Right ventricle myocardium superior (tissue), 1 donor: ENCODE measurements at places on chromosomes 1 and 21. TPM values are rescaled to one million over a fixed set of nuclear protein-coding genes. Genes with fewer than 3 reads are reported as not detected.

DNA sequence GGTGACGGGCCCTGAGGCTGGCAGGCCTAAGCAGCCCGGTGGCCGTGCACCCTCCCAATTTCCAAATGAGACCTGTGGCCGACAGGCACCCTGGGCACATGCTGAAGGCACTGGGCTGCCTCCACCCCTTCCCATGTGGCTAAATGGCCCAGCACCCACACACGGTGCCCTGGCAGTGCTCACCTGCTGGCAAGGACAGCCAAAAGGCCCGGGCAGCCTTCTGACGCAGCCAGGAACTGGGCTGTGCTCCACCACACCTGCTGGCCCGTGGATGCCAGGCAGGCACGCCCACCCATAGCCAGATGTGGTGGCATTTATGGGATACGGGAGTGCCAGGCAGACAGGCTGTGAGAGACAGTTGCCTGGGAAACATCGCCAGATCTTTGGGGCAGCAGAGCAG lies 4.0 kb upstream of the FAAP20 start:
- DNase-seq: no peak

FCRLB gene
- 0.19 TPM for total RNA-seq

- DNase-seq: no peak
Measured at GRCh38 chr21:17519208-17519738, 6.4 kb downstream of the CXADR start.

MAN1C1 gene
- total RNA-seq: 17.5 TPM

PLEKHA6 gene
- total RNA-seq: 20.0 TPM

DNA sequence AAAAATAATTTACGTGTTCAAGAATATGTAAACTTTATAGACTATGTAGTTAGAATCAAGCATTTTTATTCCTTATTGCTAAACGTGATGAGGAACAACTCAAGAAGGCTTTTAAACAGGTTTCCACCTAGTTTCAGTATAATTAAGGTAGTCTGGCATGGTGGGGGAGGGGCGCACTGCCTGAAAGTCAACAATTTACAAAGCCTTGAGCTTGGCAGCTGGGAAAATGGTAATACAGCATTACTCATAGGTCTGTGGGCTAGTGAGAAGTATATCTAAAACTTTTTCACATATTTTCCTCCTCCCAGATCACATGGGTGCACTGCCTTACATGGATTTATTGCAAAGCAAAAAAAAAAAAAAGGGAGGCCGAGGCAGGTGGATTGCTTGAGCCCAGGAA lies 75.2 kb downstream of the EVI5 start:
- DNase-seq: no peak

DNA sequence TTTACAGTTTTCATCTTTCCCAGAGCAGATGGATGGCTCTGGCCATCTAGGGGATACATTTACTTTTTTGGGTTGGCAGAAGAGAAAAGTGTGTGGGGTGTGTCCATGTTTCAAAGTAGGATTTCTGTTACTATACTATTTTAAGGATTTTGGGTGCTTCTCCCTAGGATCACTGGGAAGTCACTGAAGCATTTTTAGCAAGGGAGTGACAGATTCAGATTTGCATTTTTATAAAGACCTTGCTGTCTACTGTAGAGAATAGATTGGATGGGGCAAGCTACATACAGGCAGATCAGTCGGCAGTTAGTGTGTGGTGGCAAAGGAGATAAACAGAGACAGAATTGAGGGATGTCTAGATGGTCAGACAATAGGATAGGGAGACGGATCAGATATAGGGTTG lies 122.5 kb downstream of the TBX19 start:
- DNase-seq: no peak

FCRL5 gene
- total RNA-seq: 0.11 TPM

- no peak for DNase-seq
Measured at GRCh38 chr1:228668553-228669241, 66.6 kb upstream of the RHOU start.

DNA sequence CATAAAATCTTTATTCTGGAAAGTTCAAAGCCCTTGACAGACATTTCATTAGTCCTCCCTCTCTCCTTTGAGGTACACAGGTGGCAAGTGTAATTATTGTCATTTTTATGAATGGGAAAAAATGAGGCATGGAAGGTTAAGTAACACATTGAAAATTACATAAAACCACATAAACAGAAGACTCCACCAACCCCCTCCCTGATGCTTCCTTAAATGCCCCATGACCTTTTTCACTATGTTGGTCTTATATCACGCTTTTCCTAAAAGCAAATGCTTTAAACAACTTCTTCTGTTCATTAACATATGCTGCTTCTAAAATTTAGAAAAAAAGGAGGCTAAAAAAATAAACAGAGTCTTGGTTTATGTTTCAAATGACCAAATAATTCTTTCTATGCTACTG lies 648.4 kb downstream of the PTPRC start:
- no peak for DNase-seq

DNA sequence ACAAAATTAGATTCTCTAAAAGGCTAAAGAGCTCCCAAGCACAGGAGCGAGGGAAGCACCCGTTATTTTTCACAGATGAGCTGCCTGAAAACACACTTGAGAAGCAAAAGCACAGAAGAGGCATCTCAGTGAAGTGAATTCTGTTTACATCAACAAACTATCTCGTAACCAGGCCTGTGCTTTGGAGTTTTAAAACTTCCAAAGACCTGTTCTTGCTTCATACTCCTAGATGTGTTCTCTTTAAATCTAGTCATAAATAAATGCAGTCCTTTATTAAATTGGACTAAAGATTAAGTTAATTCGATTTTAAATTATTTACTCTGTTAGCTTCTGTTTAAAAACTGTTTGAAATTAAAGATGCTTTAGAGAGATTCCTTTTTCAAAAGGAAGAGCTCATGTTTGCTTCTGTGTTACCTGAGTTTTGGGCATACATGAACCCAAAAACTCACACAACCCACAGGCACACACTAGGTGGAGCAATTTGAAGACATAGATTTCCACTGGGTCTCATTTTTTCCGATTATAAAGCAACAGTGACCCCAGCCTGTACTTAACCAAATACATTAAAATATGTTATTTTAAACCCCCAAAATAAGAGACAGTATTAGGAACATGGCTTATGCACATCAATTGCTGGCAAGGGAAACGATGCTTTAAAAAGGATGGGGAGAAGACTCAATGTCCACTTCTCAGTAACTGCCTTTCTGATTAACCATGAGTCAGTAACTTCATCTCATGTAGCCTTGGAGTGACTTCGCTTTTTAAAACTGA lies 648.2 kb downstream of the SMYD3 start:
- DNase-seq: no peak

DNA sequence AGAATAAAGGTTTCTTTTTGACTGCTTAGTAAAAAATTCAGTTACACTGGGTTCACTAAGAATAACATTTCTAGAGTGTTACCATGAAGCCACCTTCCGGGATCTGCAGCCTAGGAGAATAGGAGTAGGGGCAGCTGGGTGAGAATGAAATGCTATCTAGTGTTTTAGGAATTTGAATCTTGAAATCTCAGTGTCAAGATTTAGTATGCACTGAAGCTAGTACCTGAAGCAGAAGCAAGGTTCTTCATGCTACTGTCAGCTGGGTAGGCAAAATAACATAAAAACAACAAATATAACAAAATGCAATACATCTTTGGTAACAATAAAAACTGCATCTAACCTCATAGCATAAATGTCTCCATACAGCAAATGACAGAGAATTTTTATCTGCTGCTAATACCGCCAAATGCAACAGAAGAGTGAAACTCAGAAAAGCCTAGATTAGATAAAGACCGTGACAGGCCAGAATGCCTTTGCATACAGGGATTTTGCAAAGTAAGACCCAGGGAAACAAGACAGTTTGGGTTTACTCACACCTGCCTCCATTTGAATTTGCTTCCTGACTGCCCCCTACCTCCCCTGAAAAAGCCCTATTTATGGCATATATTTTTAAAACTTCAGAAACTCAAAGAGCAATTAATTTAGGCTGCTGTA lies 58.2 kb downstream of the GADD45A start:
- DNase-seq: no peak

DNAI4 gene
- total RNA-seq: 13.5 TPM

DNA sequence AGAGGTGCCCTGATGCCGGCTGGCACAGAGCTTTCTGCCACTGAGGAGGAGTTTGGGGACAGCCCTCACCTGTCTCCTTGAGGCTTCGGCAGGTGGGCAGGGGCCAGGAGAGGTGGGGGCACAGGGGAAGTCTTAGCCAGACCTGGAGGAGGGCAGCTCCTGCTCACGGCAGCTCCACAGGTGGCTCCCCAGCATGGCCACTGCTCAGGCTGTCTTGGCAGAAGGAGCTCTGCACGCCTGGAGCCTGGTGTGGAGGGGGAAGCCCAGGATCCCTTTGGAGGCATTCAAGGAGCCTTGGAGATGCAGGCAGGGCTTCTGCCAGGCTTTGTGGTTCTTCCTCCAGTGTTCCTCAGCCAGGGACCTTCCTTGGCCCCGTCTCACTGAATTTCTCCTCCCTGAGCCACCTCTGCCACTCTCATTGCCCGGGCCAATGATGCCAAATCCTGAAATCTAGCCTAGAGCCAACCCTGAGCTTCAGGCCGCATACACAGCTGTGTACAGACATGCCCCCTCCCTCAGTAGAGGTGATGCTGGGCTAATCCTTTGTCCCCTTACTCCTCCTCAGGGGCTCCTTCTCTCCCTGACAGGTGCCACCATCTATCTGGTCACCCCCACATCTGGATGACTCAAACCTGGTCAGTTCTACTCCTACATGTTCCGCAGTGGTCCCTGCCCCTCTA lies 251.8 kb upstream of the VAMP3 start:
- no peak for DNase-seq

UBL4B gene
- total RNA-seq: not detected

DNA sequence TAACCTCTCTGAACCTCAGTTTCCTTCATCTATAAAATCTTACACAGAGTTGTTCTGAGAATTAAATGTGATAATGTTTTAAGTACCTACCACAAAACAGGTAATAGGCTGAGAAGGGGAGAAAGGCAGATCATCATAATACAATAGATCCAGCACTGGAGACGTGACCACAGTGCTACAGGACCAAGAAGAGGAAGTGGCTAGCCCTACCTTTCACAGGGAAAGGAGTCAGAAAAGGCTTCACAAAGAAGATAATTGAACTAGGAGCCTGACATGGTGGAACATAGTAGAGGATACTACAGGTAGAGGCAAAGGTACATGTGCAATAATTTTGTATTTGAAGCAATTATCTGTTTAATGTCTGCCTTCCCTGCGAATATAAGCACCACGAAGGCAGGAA lies 45.1 kb downstream of the ERI3 start:
- DNase-seq: no peak

GRCh38 chr1:233440951-233441401 lies 113.5 kb downstream of the MAP3K21 start:
- DNase-seq: no peak

- DNase-seq: no peak
Measured at GRCh38 chr1:78471890-78472620, 18.7 kb upstream of the PTGFR start.

- no peak for DNase-seq
Measured at GRCh38 chr21:15730484-15731242, 881 bp downstream of the USP25 start.

ZNF593 gene
- total RNA-seq: 14.1 TPM

DNA sequence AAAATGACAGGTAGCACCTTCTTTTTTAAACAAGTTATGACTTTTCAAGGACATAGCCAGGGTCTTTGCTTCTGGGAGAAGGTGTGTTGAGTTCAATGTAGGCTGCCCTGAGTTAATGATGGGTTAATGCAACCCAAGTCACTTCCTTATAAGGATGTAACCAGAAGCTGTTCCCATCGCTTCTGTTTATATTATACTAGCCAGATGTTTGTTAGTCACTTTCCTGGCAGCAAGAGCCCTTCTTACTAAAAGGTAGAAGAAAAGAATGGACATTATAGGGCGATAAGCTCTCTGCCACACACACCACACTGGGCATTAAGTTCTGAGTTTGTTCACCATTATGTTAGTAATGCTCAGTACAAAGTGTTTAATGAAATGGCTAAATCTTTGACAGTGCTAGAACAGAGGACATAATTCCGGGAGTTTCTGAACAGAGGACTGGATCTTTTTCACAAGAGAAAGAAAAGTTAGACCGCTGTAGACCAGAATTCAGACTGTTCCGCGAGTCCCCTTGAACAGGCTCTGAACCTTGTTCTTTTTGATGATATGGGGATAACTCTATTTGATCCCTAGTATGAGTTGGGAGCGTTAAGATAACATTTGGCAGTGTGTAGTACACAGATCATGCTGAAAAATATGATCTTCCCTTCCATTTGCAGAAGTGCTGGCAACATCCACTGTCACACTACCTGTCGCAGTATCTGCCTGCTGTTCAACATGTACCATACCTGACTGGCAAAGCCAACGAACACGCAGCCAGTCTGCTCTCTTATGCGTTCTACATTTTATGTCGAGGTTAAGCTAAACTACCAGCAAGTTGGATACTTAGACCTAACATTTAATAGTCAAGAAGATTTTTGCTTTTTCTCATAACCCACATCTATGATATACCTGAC lies 41.0 kb downstream of the DEGS1 start:
- no peak for DNase-seq

GRCh38 chr1:215426101-215426500 lies 141.0 kb upstream of the KCTD3 start:
- no peak for DNase-seq

CAMSAP2 gene
- total RNA-seq: 37.5 TPM

DNA sequence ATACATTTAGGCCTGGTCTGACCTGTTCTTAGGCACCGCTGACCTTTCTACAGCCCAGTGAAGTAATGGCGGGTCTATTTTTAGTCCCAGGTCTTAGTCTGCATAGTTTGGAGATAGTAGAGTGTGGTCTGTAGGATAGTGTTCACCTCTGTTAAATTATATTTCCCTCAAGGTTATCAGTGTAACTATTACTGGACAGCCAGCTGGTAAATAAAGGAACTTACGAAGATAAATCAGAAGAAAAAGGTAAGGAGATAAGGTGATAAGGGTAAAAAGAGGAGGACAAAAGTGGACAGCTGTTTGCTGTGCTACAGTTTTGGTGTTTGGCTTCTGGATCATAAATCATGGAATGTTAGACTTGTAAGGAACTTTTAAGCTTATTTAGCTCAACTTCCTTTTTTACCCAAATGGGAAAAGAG lies 8.7 kb downstream of the XPR1 start:
- DNase-seq: no peak

DNA sequence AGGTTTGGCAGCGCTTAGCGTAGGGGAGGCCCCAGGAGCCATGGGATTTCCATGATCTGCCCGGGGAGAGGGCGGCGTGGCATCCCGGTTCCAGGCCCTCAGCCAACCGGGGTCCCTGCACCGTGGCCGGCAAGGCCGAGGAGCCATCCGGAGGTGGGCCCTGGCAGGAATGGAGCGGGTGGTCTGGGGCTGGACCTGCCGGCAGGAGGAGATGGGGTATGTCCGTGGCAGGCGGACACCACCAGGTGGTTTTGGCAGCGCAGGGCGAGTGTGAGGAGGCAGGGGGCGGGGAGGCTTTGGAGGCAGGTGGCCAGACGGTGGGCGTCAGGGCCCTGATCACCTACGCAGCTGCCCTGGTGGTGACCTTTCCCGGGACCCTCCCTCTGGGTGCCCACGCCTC lies 10.3 kb downstream of the PRKCZ start:
- DNase-seq: no peak

DNA sequence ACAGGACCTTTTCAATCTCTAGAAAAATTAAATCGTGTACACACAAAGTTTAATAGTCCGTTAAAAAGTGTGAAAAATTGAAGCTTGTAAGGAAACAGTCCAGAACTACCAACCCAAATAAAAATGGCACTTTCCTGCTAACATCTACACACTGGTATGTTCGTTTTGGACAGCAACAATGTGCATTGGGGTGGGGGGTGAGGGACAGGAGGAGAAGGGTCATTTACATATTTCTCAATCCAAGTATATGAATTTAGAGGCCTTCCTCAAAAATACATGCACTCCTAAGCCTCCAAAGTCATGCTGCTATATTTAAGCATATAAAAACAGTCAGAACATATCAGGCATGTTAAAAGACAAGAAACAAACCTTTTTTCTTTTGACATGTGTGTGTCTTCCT lies 2.5 kb downstream of the PPP1R15B start:
- DNase-seq: no peak
